ENCODE measurements at places on chromosomes 4 and X.

DNA sequence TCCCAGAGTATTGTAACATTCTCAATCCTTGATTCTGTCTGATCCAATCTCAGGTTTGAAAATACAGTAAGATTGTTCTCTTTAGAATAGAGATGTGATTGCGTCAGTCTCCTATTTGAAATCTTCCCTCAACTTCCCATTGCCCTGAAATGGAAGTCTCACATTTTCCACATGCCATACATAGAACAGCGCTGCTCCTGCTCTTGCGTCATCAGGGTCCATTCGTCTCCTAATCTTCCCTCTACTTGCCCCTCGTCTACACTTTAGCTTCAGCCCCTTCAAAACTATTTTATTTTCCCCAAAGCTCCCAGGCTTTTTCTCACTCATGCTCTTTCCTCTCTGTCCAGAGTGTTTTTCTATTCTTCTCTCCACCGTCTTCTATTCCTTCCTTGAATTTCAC lies 301.7 kb upstream of the MAGEB2 start:
- no peak for DNase-seq

GRCh38 chr4:55768291-55768690 lies 51.3 kb upstream of the EXOC1L start:
- DNase-seq: no peak

DNA sequence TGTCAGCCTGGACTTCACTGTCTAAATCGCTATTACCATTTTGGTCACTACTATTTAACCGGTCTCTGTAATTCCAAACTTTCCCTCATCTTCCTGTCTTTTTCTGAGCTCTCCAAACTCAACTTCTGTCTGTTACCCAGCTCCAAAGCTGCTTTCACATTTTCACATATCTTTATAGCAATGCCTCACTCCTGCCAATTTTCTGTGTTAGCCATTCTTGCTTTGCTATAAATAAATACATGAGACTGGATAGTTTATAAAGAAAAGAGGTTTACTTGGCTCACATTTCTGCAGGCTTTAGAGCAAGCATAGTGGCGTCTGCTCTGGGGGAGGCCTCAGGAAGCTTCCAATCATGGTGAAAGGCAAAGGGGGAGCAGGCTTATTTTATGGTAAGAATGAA lies 368.3 kb upstream of the GNPDA2 start:
- DNase-seq: no peak

- no peak for DNase-seq
These were observed 67.4 kb upstream of the INPP4B start for GRCh38 chr4:142913461-142914030.

DNA sequence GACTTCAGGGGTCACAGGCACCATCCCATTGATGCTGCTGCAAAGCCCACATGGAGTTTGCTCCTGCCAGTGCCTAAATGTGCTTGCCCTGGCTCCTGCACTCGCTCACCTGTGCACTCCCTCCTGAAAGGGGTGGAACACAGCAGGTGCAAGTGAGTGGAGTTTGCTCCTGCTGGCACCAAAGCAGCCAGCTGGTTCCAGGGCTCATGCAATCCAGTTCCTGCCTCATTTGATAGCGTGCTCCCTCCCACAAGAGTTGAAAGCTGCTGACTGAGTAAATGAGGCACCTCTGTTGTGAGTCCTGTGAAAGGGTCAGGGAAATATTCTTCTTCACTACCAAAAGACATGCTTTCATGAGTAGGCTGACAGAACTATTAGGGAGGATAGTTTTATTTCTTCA lies 30.5 kb downstream of the CXCL8 start:
- DNase-seq: no peak

DNA sequence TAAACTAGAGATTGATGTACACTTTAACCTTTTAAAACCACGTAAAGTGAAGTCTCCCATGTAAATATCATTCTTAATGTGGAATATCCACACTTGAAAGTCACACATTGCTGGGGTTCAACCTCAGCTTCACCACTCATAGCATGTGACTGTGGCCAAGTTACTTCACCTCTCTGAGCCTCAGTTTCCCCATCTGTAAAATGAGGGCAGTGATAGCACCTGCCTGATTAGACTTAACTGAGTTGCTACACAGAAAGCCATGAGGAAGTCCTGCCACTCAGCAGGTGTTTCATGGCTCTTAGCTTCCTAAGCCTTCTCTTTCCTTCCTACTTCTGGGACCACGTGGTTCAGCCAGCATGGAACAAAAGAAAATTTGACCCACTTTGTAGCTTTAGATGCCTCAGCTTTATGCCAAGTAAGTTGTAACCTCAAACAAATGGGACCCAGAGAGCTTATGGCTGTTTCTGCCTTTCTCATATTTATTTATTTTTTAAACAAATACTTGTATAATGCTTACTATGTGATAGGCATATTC lies 277.3 kb upstream of the KLF3 start:
- DNase-seq: no peak

DNA sequence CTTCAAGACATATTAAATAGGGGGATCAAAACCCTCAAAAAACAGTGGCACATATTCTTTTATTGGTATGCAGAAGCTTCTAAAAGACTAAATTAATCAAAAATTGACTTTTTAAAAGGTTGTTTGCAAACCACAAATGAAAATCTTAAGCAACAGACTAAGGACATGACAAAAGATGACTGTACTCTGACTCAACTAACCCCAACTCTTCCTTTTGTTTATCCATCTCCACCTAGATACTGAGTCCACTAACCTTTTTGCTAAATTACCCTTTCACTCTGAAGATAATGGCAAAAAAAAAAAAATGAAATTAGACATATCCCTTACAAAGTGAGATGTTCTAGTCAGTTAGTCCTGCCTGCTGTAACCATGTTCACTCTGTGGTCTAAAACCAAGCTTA lies 91.6 kb upstream of the NLRP2B start:
- no peak for DNase-seq

Data from cerebellar nuclear complex (tissue), 1 donor.